Right lung (tissue), 10 donors: ENCODE measurements at places on chromosomes 2 and 18.

GRCh38 chr2:32910883-32911598 lies 35.7 kb upstream of the LTBP1 start:
- no peak for DNase-seq

- DNase-seq = no peak
Measured at GRCh38 chr18:74819433-74820059, 221.9 kb downstream of the ZNF407 start.

DNA sequence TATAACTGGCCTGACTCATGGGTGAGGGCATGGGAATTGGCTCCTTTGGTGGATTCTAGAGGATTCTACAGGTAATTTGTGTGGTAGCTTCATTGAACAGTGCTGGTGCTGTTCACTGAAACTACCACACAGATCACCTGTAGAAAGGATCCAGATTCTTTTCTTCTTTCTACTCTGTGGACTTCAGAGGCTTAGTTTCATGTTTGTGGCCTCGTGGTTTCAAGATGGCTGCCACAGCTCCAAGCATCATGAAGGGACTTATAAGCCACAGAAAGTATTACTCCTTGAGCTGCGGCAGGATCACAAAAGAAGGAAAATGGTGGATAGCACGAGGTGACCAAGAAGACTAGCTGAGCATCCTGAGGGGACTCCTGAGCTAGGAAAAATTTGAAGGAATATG lies 88.9 kb downstream of the ADCYAP1 start:
- no peak for DNase-seq

GRCh38 chr2:150587547-150588505 lies 100.4 kb upstream of the RND3 start:
- no peak for DNase-seq

DNA sequence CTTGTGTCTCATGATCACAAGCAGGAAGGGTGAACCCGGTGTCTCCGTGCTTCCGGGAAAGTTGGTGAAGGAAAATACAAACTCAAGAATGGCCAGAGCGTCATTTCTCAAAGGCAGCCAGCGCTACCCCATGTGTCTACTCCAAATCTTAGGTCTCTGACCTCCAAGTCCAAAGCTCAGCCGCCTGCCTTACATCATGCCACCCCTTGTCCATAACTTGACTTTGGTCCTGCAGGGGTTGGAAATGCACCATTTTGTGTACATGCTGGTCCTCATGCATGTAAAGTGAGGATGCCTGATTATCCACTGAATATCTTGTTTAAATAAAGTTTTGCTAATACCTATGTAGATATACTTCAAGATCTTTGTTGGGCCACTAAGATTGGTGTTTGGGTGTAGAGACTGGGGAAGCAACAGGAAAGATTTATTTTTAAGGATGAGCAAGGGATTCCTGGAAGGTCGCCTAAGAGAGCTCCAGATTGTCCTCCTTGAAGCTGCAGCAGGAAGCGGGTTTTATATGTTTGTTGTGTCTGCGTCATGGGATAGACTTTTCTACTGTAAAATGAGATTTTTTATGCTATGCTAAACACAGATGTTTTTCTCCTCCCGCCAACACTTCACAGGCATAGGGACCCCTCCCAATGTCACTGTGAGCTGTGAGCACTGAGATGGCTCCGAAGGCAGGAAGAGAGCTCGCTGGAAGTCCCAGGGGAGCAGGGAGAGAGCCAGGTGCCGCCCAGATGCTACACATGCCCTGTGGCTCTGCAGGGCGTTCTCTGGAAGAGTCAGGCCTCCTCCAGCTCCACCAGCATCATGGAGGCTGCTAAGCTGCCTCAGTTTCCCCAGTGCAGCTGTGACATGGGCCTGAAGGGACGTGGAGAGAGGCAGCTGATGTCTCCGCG lies 176.2 kb upstream of the HDAC4 start:
- no peak for DNase-seq

GRCh38 chr2:20643826-20644225 lies 7.1 kb downstream of the HS1BP3 start:
- no peak for DNase-seq

DNA sequence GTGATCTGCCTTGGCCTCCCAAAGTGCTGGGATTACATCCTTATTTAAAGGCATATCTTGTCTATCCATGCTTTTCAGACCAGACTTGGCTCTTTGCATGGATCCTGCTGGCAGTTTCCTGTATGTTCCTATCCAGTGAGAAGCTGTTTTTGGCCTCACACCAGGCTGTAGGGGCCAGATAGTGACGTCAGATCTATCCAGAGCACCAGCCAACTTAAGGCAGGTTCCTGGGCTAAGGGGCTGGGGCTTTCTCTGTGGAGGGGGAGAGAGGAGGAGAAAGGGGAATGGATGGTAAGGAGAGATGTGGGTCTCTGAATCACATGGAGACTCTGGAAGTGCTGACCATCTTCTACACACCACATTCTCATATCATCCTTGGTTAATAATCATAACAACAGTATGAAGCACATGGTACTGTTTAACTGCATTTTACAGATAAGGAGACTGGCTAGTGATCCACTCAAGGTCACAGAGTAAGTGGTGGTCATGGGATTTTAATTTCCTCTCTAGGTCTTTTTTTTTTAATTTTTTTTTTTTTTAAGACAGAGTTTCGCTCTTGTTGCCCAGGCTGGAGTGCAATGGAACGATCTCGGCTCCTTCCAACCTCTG lies 2.0 kb upstream of the FAM117B start:
- DNase-seq = peak; percentile 69
